ENCODE measurements at places on chromosomes 2 and 18.

- no peak for DNase-seq
Observed at GRCh38 chr2:63001576-63001975, 49.1 kb upstream of the OTX1 start.

GRCh38 chr2:109324861-109325260 lies 195.9 kb downstream of the SH3RF3 start:
- no peak for DNase-seq

GRCh38 chr2:25227576-25227975 lies 59.2 kb upstream of the POMC start:
- DNase-seq, result no peak

GRCh38 chr18:76234676-76235060 lies 260.4 kb downstream of the ZNF516 start:
- DNase-seq, result no peak

DNA sequence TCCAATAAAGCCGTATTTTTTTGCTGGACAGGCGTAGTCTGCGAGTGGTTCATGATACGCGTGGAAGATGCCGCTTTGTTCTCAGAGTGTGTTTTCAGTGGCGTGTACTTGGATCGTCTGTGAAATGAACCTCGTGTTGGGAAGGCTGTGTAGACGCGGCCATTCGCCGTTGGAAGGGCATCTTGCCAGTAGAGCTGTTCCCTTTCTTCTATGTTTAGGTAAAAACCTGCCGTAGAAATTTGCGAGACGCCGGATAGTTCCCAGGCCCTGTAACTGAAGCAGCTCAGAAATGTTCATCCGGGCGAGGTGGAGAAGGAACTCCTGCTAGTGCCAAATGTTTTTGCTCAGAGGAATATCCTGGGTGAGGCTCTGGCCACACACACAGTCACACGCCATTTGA lies 133.6 kb downstream of the NFATC1 start:
- no peak for DNase-seq

GRCh38 chr2:28608500-28609424 lies 112.9 kb downstream of the PLB1 start:
- DNase-seq, result no peak

DNA sequence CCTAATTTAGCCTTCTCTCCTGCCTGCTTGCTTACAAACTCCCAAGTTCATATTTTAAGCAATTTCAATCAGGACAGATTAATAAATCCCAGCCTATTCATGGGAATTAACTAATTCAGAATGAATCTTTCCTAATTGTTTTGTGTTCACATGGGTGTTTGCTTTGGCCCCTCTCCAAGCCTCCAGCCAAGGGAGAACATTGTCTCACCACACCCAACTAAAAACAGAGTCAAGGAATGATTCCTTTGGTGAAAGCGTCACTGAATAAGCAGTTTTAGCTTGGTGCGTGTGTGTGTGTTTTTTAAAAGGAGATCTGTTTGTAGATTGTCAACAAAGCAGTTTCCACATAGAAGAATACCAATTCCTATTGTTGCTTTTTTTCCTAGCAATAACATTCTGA lies 43.0 kb upstream of the DSG1 start:
- DNase-seq, result peak; percentile 45

DNA sequence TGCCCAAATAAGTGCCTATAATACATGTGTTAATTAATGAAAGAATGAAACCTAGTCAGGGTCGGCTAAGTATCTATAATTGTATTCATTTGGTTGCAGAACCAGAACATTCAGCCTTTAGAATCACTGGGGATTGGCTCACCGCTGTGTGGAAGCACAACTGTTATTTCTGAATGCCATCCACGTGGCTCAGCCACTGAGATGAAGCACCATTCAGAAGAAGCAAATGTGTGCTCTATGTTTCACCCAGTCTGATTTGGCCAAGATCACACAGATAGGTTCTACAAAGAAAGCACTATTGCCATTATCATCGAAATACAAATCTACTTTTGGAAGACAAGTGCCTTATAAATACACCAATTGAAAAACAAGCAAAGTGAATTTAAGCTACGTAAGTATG lies 30.6 kb upstream of the SPOPL start:
- DNase-seq, result no peak
